ENCODE measurements at places on chromosomes 11 and 22.
A peak's percentile ranks its signal among the peaks of the same experiment; 100 is the strongest.

GRCh38 chr11:68050371-68050841, 11.6 kb downstream of the TCIRG1 start:
- no peak for DNase-seq

DNA sequence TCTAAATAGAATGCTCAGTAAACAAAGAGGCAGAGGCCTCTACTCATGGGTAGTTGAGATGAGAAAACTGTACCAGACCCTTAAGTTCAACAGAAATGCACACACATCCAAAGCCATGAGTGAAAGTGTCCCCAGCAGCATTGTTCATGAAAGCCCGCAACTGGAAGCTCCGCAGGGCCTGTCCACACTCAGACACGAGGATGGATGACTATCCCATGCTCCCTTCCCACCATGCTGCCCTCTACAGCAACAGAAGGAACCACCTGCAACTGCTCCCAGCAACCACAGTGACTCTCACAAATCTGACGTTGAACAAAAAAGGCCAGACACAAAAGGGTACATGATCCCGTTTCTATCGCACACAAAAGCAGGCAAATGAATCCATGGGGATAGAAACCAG, 76.9 kb upstream of the ANO1 start:
- no peak for DNase-seq

DNA sequence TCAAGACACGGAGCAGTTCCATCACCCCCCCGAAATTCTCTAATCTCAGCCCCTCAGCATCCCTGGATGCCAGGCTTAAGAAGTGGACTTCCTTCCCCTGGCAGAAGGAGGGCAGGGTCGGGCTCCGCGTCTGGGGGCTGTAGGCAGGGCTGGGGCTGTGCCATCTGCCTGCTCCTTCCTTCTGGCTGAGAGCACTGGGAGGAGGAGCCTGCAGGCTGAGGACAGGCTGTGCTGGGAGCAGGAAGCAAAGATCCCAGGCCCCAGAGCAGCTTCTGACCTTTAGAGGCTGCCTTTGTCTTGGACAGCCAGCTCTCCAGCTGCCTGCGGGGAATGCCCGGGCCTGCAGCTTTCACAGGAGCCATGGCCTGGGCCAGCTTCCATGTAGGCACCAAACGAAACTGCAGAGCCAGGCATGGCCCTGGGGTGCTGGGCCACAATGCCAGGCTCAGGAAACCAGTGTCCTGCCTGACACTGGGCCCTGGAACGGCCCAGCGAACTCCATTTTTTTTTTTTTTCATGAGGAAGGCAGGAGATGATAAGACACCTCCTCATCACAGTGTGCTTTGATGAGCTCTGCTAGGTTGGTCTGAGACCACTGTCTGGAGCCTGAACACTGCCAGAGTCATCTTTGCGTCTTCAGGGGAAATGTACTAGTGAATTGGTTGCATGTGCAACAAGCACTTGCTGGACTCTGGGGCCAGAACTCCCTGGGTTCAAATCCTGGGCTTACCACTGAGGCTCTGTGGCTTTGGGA, 67.9 kb downstream of the MCM5 start:
- no peak for DNase-seq

- DNase-seq: no peak
Observed at GRCh38 chr11:94315664-94316063, 11.3 kb downstream of the IZUMO1R start.

DNA sequence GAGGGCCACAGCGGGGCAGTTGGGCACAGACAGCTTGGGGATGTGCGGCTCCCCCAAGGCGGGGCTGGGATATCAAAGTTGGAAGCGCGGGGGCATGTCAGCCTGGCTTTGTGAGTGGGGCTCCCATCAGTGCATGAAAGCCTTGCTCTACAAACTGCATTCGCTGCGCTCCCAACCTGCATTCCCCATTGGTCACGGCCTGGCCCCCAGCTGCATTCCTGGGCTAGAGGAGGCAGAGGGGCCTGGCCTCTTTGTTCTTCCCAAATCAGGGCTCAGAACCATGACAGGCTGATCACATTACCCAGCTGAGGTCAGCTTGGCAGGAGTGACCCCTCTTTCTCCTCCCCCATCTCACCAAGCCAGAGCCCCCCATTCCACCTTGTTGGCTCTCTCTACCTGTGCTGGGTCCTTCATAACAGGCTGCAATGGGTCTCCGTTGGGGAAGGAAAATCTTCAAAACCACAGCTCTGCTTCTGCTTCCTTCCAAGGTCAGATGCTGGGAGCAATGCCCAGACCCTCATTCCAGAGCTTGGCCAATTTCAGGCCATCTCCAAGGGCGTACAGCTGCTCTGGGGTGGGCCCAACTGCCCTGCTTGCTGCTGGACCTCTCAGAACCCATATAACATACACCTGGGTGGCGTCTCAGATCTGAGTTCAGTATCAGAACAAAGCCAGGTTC, 38.7 kb upstream of the CDON start:
- DNase-seq: no peak

DNA sequence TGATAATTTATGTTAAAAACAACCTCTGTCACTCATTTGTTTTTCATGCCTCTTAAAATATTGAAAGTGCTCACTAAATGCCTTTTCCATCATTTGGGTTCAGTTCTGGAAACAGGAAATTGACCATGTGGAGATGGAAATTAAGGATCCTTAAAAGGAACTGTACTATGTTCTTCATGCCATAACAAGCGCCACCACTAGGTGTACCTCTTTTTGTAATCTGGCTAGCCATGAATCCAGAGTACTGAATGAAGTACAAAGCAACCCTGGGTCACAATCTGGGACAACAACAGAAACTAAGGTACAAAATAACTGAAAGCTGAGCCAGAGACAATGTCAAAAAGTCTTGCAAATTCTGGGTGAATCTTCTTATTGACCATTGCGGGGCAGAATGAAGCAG, 559.1 kb downstream of the FAM181B start:
- DNase-seq: no peak

DNA sequence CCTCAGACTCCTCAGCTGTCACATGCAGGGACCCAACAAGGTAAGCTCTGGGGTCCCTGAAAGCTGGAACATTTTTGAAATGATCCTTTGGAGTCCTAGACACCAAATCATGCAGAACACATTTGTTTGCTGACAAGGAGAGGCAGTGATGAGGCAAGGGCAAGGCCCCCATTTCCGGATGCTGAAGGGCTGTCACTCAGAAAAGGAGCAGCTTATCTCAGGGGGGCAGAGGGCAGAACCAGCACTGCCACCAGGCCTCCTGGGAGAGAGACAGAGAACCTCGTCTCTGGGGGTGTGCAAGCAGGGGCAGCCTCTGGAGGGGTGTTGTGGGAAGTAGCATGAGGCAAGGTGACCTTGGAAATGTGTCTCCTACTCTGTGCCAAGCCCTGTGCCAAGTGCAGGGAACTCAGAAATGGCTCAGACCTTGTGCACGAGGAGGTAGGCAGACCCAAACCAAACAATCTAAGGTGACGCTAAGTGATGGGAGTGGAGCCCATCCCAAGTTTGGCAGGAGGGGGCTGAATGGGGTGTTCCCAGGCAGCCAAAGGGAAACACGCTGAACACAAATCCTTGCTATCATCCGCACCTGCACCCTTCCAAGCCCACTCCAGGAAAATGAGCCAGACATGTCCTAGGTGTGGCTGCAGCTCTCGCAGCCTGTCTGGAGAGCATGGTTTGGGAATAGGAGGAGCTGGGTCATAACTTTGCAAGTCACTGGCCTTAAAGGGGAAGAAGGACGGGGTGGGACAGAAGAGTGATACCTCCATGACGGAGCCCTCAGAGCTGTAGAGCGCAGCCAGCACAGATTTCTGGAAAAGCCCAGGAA, 94.2 kb downstream of the PDE2A start:
- DNase-seq: no peak

GRCh38 chr22:31193092-31193491, 19.0 kb upstream of the LIMK2 start:
- DNase-seq: no peak

DNA sequence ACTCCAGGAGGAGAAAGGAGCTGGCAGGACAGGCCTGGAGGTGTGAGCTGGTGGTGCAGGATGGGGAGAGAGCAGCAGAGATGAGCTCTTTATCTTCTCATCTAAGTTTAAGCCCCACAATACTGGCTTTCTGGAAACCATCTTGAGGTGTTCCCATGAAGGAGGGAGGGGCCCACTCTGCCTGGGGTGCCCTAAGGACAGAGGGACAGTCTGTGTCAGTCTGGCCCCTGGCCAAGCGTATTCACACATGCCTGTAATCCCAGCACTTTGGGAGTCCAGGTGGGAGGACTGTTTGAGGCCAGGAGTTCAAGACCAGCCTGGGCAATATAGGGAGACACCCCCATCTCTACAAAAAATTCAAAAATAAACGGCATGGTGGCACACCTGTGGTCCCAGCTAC, 8.9 kb downstream of the SERHL2 start:
- no peak for DNase-seq

GRCh38 chr11:1196516-1197391, 26.1 kb upstream of the MUC5B start:
- no peak for DNase-seq

DNA sequence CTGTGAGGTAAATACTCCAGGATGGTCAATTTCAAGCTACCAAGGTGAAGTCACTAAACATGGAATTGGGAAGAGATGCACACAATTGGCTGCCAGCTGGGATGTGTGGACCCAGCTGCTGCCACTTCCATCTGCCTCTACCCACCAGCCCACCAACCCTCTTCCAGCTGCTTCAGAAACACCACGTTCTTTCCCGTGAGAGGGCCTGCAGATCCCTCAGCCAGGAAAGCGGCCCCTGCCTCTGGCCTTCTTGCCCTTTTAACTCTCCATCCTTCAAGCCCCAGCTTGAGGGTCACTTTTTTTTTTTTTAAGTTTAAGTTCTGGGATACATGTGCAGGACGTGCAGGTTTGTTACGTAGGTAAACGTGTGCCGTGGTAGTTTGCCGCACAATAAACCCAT, 20.0 kb downstream of the PRG3 start:
- no peak for DNase-seq

DNA sequence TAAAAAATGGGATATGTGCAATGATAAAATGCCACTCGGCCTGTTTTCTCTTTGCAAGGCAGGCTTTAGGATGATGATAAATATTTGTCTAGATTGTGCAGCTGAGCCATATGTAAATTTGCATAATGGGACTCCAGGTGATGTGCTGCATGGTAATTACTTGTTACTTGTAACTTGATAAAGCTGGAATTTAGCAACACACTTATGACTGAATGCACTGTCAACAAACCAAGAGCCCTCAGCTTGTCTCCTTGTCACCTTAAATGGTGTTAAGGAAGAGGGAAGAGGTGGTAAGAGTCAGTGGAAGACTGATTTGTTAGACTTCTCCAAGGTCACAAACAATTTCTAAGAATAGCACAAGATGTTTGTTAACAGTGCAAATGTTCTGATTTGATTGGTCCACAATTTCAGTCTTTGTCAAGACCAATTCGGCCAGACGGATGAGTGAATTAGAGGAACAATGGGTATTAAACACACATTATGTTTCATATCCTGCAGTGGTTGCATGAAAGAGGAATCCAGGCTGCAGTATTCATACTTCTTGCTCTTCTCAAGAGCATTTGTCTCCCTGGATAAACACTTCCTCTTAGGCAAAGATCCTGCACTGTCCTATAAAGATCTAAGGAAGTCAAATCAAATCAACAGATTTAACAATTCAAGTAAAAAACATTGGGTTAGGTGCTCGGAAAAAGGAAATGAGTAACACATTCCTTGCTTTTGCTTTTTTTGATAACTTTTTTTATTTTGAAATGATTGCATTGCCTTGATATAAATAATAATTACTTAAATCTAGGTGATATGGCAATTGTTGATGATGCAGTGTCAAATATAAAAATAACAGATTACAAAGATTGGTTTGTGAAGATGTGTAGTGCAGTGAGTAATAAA, 448.3 kb upstream of the DDI1 start:
- no peak for DNase-seq

DNA sequence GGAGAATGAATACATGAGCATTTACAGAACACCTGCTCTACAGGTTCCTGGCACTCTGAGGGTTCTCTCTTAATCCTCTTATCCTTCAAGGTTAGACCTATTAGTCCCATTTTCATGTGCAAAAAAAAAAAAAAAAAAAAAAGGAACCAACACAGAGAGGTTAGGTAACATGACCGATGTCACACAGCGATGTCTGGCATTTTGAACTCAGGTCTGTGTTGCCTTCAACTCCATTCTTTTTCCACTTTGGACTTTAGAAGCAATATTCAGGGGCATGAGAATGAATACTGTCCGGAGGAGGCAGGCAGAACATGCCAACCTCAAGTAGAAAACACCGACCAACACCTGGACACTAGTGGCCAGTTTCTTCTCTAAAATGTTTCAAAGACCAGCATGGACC, 10.4 kb downstream of the SYN3 start:
- DNase-seq: no peak

- no peak for DNase-seq
Observed at GRCh38 chr11:34789196-34789834, 126.9 kb downstream of the APIP start.

DNA sequence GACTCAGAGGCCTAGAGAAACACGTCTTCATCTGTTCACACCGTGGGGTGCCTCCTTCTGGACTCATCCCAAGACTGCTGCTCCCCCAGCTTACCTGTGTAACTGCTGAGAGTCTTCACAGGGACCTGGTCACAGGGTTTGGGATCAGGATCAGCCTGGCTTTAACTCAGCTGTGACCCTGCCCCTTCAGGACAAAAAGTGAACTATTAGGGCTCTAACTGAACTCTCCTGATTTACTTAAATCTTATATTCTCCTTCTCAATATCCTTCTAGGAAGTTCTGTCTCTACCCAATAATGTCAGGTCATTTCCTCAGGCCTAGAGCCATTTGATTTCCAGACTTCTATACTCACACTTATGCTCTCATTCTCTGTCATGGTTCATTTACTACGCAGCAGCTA, 108.4 kb downstream of the ZNF280B start:
- DNase-seq: no peak

GRCh38 chr22:42655693-42656092, 6.5 kb upstream of the CYB5R3 start:
- peak; percentile 71 for DNase-seq

DNA sequence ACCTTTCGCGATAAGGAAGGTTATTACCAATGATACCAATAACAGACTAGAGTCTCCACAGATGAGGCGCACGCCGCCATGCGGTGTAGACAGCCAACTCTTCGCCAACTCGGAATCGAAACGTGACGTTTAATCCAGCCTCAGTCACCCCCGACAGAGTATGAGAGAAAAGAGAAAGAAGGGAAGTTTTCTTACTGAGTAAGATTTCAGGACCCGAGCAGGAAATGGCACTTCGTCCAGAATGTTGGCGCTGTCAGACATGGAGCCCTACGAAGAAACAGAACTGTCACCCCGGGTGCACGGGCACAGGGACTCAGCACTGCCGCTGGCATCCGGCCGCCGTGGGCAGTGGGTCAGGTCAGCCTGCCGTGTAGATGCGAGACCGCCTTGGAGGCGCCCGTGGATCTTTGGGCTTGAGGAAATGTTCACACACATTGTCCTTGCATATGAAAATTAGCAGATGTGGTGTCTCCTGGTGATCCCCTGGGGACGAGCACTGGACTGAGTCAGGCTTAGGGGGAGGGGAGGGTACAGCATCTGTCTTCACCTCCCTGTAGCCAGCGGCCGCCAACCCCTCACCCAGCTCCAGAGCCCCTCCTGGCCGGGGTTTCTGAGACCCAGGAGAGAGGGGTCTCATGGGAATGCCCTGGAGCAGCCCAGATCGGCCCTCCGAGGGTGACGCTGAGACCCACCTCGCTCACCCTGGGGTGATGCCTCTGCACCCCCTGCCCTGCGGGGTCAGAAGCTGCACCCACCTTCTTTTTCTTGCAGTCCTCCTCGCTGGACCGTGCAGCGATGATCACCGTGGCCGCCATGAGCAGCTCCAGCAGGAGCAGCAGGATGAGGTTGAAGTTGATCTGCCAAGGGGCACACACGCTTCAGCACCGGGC, 8.3 kb downstream of the MLC1 start:
- no peak for DNase-seq
